D341Med (cell line): ENCODE measurements at places on chromosomes 5 and 9.

DNA sequence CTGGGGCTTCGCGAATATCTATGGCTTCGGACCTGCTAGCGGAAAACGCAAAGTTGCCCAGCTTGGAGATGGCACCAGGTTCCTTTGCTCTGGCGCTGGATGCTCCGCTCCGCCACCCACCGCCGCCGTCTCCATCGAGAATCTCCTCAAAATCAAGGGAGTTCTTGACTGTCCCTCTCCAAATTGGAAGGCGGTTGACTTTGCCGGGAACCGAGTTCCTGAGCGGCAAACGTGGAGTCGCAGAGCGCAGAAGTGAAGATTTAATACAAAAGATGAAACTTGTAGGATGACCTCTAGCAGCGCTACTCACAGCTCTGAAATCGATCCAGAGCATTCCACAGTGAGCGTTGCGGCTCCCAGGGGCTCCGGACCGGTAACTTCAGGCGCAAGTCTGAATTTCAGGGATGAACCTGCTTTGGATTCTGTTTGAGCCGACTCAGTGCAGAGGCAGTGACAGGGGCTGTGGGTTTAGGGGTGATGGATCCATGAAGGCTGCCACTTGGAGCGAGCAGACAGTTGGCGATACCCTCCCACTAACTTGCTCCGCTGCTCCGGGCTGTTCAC is 1641.5 kb upstream of the C9orf72 start:
- peak; percentile 38 for DNase-seq

- DNase-seq: no peak
Measured at GRCh38 chr5:123659495-123659894, 147.5 kb downstream of the CSNK1G3 start.

- no peak for DNase-seq
Measured at GRCh38 chr5:9431496-9432258, 114.2 kb downstream of the SEMA5A start.

GRCh38 chr9:5438301-5439162 is 807 bp upstream of the PLGRKT start:
- DNase-seq: peak; percentile 19

GRCh38 chr5:91283899-91284298 is 99.2 kb downstream of the ARRDC3 start:
- DNase-seq: no peak

DNA sequence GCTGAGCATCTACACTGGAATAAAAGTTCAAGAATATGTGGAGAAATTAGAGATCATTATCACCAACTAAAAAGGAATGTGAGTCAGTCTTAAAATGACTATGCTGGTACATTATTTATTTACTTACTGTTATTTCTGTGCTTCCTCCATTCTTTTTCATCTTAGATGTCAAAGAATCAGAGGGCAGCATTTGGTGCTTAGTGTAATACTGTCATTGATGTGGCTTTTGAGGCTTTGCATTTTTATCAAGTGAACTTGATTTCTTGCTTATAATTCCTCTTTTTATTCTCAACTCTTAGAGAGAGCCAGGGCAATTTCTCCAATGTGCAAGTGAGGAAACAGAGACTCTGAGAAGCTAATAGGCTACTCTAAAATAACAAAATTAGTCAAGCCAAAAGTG is 163.7 kb upstream of the TRPC7 start:
- DNase-seq: no peak

DNA sequence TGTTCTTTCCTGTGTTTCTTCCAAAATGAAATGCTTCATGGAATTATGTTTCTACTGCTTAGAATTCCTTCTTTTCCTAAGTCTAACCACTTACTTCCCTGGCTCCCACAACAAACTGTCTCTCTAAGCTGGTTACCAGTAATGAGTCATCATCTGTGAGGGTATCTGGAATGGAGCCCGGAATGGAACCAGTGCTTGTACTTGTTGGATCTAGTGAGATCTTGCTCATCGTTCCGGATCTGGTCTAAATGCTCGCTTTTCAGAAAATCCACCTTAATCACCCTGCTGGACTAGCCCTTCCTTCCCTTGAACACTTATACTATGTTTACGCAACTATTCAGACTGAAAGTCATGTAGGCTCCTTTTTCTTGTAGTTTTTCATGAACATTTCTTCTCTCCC is 184.8 kb downstream of the PBX3 start:
- no peak for DNase-seq

DNA sequence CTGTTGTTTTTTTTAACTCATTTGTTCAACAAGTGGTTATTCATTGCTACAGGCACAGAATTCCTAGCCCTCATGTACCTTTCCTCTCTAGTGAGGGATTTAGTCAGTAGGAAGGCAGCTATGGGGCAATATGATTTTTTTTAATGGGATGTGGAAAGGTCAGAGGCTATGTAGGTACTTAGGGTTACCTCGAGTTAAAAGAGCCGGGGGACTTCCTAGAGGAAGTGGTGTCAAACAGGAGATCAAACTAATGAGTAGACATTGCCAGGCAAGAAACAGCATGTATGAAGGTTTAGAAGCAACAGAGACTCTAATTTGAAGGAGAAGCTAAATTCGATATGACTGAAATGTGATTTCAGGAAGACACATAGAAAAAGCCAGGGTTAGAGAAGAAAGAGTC is 50.7 kb downstream of the ITGA2 start:
- no peak for DNase-seq

DNA sequence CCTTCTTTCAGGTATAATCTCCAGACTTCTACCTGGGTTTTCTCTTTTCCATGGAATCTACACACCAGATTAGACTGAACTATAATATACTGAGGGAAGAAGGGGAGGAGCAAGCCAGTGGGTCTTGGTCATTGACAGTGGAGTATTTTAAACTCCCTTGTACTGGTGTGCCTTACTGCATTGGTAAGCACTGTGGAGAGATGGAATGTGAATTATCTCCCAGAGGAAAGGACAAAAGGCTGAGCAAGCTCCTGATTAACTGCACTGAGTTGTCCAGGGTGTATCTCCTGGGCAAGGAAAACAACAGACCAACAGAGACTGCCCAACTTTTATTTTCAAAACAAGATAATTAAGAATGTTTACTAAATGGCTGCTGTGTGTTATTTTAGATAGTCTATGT is 29.8 kb upstream of the SLCO6A1 start:
- DNase-seq: no peak

DNA sequence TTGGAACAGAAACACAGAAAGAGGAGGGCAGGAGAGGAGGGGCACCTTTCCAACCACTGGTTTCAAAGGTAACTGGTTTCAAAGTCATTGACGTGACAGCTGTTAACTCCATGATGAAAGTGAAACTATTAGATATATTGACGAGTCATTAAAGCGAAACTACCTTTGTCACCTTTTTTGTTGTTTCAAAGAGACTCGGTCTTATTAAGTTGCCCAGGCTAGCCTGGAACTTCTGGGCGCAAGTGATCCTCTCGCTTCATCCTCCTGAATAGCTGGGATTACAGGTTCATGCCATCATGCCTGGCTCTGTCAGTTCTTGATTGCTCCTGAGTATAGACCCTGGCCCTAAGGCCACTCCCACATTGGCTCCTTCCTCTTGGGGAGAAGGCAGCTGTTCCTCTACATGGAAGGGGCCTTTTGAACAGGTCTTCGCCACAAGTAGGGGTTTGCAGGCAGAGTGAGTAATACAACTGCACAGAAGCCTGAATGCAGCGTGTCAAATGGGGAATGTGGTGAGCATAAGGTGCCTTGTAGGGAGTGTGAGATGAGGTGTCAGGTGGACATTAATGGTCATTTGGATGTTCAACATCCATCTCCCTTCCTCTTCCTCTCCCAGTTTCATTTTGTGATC is 3.4 kb upstream of the F12 start:
- DNase-seq: no peak

GRCh38 chr5:42948961-42949347 is 91.2 kb downstream of the ANXA2R start:
- DNase-seq: no peak

- peak; percentile 95 for DNase-seq
Measured at GRCh38 chr5:177554474-177555111, at the start of gene FAM193B. Gene FAM193B (minus strand): TSS chr5:177554563. CDS start chr5:177554458, 105 bp downstream.

GRCh38 chr9:12425878-12426864 is 267.0 kb upstream of the TYRP1 start:
- DNase-seq: no peak

DNA sequence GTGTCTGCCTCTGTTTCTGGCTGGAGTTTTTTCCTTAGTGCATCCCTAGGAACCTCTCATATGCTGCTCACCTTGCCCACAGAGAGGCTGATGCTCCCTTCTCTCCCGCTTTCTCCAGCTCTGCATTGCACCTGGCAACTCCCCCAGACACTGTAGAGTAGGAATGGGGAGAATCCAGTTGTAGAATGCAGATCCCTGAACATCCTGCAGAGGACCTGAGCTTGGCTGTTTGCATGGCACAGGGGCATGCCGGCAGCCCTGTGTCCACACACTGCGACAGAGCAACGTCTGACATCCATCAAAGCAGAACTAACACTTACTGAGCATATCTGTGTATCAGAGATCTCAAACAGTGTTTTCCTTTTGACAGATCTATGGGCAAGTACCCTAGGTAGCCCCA is 19.9 kb downstream of the IDNK start:
- no peak for DNase-seq

DNA sequence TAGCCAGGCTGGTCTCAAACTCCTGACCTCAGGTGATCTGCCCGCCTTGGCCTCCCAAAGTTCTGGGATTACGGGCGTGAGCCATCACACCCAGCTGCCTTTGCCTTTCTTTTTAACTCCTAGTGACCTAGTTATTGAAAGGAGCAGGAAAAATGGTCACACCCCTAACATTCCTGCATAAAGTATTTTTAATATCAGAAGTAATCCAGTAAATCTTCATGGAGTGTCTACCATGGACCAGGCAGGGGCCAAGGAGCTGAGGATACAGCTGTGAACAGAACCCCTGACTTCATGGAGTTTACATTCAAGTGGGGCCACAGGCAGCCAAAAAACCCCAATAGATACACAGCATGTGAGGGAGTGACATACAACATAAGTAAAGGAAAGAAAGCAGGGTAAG is 18.3 kb upstream of the F2RL1 start:
- DNase-seq: no peak

DNA sequence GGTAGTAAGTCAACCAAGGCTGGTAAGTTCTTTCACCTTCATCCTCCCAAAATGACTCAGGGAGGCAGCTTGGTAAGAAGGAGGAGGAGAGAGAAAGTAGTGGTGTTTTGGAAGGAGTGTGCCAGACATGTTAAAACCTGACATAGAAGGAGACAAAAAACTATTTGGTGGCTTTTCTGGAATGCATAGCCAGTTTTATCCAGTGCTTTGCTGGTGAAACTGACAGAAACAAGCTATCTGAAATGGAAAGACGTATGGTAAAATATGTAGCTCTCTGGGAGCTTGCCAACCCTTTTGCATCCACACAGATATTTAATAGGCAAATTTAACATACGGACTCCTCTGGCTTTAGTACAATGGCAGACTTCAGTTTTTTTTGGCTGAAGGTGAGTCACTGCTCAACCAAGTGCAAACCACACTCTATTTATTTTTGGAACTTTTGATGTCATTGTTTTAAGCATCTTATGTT is 45.4 kb downstream of the RAB14 start:
- DNase-seq: no peak

GRCh38 chr5:113693701-113694100 is 180.2 kb downstream of the YTHDC2 start:
- DNase-seq: no peak

GRCh38 chr9:12697719-12698118 is 4.5 kb downstream of the TYRP1 start:
- no peak for DNase-seq

DNA sequence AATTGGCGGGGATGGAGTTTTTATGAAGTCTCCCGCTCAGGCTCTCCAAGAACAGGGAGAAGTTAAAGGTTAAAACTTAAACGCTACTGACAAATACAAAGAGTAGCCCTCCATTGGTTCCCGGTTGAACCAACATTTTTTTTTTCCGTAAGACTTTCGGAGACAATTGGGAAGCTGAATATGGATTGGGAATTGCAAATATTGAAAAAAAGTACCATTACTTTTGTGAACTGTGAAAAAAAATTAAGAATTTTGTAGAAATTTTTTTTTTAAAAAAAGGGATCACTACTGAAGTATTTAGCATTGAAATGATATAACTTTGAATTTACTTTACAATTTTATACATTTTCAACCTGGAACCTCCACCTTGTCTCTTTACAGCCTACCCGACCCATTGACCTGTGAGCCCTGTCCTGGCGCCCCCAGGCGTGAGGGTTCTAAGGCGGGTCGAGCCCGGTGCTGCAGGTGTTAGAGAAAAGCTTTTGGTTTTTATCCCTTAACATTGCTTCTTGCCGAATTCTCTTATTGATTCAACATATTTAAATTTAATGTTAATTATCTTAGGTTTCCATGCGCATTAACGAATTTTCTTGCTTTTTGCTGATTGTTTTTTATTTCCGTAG is 448 bp upstream of the ZNF782 start:
- no peak for DNase-seq

DNA sequence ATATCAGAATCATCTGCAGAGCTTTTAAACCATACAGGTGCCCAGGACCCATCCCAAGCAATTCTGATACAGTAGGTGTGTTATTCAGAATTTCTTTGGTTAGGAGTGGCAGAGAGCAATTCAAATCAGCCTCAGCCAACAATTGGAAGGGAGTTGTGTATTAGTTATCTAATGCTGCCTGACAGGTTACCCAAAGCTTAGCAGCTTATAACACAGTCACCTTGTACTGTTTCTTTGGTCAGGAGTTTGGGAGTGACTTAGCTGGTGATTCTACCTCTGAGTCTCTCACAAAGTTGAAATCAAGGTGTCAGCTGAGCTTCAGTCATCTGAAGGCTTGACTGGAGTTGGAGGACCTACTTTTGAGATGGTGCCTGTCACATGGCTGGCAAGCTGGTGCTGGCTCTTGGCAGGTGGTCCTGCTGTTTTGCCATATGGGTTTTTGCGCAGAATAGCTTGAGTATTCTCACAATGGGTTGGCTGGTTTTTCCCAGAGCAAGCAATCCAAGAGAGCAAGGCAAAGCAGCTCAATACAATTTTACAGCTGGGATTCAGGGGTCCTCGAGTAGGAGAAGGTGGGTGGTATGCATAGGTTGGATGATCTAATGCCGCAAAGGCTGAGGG is 18.7 kb upstream of the CARNMT1 start:
- DNase-seq: no peak

GRCh38 chr9:33180526-33181184 is 13.5 kb upstream of the B4GALT1 start:
- DNase-seq: no peak

GRCh38 chr9:75440914-75441313 is 352.6 kb downstream of the OSTF1 start:
- DNase-seq: no peak

DNA sequence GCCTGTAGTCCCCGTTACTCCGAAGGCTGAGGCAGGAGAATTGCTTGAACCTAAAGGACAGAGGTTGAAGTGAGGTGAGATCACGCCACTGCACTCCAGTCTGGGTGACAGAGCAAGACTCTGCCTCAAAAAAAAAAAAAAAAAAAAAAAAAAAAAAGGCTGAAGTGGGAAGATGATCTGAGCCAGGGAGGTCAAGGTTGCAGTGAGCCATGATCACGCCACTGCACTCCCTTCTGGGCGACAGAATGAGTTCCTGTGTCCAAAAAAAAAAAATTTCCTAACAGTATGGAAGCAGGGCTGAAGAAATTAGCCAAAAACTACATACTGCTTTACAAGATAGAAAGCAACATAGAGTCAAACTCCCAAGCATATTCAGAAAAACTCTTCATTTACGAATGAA is 132.8 kb downstream of the CPLANE1 start:
- no peak for DNase-seq
